A549 treated with CORT108297 at 1 μM for 4 hours (cell line): ENCODE measurements at places on chromosomes 16 and 17. TPM values are rescaled to one million over a fixed set of nuclear protein-coding genes. Genes with fewer than 3 reads are reported as not detected.

The KRT31 gene
- not detected in 5 replicates for total RNA-seq

The VASN gene
- 4.2 to 8.5 TPM (median 7.4 TPM) in 5 replicates for total RNA-seq

The OR4D1 gene
- total RNA-seq: 0.02 TPM in 1 of 5 replicates, not detected in the others

The RNF157 gene
- total RNA-seq: 5.1 to 6.0 TPM (median 5.7 TPM) in 5 replicates

The TBC1D3K gene
- not detected in 5 replicates for total RNA-seq
